ENCODE measurements at places on chromosomes 12 and 14.
A peak's percentile ranks its signal among the peaks of the same experiment; 100 is the strongest.

DNA sequence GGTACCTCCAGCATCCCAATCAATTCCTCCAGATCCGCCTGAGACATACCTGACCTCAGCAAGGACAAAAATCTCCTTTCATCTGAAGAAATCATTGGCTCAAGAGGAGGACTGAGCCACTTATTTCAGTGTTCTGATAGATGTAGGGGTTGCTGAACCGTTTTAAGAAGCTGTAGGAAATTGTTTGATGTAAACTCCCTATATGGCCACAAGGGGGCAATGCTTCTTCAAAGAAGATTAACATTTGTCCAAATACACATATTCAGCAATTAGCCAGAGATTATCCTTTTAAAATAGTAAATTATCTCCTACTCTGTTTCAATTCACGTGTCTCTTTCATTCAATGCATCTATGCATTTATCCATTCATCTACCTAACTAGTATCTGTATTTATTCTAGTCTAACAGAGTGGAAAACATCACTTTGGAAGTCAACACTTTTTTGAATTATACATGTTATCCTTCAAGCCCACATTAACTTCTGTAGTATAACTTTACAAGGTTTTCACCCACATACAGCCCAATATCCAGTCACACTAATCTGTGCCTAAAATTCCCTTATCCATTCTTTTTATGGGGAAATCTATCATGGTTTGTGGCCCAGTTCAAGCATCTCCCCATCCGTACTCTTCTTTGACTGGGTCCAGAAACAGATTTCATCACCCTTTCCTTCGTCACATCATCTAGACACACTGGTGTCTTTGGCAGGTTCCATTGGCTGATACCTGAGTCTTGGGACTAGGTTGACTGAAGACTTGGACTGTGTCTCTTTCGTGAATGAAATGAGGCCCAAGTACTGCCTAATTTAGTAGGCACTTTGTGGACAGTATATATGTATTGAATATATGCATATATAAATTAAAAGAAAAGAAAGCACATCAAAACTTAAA, 411.0 kb upstream of the OR4E1 start:
- DNase-seq: no peak

DNA sequence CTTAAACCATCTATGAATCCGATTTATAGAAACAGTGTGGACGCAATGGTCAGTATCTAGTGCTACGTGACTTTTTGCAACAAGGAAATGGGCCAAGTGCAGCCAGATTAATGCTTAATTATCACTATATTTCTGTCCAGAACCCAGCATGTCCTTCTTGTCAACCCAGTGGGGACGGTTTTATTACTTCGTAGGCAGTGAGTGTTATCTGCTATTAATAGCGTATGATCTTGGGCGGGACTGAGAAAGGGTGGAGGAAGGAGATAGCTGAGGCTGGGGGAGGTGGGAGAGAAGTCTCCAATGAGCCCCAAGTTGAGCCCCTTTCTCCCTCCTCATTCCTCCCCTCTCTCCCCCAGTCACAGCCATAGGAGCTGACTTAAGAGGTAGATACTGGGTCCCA, 59.7 kb upstream of the FAM222A start:
- DNase-seq: no peak

DNA sequence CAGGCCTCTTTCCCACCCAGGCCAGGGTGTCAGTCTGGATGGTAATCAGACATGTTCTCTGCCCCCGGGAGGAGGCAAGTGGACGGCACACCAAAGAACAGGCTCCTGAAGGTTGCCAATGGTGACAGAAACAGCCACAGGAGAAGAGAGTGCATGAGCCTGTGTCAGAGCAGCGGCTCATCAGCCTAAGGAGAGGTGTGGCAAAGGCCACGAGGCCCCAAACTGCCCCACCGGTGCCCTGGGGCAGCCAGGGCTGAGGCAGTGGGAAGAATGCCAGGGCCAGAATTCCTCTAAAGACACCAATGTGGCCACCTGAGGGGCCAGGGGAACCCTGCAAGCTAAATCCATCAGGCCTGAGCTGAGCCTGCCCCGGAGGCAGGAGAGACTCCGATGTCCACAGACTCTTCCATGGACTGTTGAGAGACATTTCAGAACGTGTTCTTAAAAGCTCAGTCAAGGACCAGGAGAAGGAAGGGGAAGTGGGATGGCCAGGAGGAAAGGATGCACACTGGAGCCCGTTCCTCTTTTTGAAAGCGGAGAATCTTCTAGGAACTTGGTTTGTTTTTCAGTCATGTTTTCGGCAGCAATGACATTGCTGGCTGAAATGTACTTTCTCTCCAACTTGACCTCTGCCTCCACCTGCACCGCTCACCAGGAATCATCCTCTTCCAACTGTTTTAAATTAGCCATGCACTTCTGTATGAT, 176.3 kb upstream of the FKBP4 start:
- DNase-seq: no peak

GRCh38 chr14:91244501-91244901, at the start of gene GPR68:
TSS of gene GPR68 (minus strand) at chr14:91244704. CDS start at chr14:91235050, 9,654 bp downstream.
- DNase-seq: no peak

DNA sequence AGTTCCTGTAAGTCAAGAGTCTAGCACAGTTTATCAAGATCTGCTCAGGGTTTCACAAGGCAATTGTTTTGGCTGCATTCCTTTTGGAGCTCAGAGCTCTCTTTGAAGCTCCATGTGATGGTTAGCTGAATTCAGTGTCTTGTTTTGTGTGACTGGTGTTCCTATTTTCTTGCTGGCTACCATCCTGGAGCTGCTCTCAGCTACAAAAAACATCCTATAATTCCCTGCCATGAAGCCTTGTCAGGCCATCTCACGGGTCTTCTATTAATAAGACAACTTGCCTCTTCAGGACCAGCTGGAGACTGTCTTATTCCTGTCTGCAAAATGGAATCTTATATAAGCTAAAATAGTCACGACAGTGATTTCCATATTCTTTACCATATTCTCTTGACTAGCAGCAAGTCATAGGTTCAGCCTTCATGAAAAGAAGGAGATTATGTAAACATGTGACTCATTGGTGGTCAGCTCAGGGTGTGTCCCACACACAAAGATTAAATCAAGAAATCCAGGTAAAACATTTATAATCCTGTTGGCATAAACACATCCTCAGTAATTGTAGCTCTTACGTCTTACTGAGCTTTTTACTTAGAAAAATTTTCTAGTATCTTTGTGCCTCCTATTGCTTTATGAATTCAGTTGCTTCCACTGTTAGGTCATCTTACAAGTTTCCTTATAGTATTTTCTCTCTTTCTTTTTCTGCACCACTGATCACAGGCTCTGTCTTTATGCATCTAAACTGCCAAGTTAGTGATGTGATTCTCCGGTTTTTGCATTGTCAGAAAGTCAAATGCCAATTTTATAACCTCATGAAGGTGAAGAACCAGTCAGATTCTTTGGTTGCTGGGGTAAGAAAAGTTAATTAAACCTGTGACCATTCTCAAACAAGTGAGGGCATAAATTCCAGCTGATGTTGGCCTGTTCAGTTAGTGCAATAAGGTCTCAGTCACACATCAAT, 378.5 kb upstream of the MGAT4C start:
- DNase-seq: no peak

- DNase-seq: no peak
These were observed 124.8 kb upstream of the MAP1LC3B2 start for GRCh38 chr12:116434155-116435011.

GRCh38 chr12:128743916-128744315, 79.8 kb downstream of the SLC15A4 start:
- DNase-seq: no peak

- peak; percentile 3 for DNase-seq
These were observed at the start of gene LRRK2 for GRCh38 chr12:40224439-40225291. TSS of gene LRRK2 (plus strand) at chr12:40224997. CDS start at chr12:40225132, 135 bp downstream.

GRCh38 chr12:67889931-67890330, 99.3 kb upstream of the IFNG-AS1 start:
- no peak for DNase-seq

DNA sequence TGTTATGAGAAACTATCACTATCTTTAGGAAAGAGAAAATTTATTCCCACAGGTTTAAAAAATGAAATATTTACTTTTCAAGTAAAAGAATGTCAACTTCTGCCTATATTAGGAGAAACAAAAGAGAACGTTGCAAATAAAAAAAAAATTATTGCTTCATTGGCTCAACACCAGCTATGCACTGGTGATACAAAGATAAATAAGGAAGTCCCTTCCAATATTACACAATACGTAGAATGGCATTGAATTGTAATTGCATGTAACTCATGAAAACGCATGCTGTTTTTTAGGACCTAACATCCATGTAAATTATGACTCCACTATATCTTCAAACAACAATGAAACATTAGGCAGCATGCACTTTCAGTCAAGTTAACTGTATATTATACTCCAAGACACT, 56.4 kb upstream of the RERGL start:
- no peak for DNase-seq

- no peak for DNase-seq
These were observed 1.5 kb upstream of the GPR162 start for GRCh38 chr12:6820166-6820565.

DNA sequence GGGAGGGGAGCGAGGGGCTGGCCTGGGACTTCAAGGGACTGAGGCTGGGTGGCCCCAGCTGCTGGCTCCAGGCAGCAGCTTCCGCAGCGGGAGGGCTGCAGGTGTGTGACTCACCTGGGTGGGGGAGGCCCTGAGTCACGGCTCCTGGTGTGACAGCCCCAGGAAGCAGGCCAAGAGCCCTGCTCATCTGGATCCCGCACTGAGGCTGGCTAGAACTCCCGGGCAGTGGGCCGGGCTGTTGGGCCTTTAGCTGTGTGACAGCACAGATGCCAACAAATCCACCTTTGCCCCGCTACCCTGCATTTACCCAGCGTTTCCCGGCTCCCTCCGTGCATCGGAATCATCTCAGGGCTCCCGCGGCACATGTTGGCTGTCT, 180.0 kb upstream of the PRMT8 start:
- no peak for DNase-seq

GRCh38 chr12:32754111-32754510, 1.6 kb downstream of the YARS2 start:
- no peak for DNase-seq

DNA sequence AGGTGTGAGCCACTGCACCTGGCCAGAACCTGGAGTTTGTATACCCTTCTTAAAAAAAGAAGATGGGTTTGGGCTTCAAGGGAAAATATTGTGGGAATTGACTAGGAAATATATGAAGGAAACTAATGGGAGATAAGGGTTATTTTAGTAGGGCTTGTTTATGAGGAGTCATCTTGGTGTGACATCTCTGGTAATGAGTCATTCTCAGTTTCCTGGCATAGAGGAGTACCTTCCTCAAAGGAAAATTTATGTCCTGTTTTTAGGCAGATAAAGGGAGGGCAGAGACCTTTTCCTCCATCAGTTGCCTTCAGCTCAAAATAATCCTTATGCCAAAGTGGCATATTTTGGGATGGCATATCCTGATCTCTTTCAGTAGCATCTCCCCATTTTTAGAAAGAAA, 30.6 kb upstream of the NFKBIA start:
- DNase-seq: no peak

- no peak for DNase-seq
These were observed 899 bp upstream of the COL2A1 start for GRCh38 chr12:48005001-48005749.

- DNase-seq: no peak
These were observed 26.5 kb downstream of the PLEKHG3 start for GRCh38 chr14:64730681-64731080.

DNA sequence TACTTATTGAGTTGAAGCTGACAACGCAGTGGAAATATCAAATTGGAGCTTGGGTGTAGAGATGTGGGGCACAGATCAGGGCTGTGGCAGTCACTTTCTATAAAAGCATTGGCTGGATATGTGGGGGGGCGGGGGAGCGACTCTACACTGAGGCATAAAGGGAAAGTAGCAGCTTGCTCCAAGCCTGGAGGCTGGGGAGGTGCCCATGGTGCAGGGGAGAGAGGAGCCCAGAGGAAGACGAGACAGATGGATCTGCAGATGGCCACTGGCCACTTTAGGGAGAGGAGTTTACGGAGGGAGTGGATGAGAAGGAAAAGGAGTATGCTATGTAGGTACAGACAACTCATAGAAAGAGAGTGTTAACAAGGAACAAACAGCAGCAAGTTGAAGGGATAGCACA, 13.5 kb upstream of the NGB start:
- DNase-seq: no peak

DNA sequence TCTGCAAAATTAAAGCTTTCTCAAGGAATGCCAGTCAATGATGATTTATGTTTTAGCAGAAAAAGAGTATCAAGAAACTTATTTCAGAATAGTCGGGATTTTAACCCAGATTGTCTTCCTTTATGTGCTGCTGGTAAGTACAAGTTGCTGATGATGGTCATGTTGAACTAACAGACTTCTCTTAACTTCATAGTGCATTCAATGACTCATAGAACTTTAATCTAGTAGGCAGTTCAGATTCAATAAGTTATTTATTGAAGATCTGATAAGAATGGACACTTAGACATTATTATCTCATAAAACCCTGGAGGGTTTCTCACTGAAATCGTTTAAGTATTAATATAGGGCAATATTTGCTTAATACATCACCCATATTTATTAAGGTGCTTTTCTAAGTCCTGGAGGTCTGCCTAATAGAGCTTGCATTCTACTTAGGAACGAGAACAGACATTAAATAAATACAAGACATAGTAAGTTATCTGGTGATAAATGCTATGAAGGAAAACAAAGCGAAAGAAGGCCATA, 33.8 kb downstream of the TOGARAM1 start:
- no peak for DNase-seq

DNA sequence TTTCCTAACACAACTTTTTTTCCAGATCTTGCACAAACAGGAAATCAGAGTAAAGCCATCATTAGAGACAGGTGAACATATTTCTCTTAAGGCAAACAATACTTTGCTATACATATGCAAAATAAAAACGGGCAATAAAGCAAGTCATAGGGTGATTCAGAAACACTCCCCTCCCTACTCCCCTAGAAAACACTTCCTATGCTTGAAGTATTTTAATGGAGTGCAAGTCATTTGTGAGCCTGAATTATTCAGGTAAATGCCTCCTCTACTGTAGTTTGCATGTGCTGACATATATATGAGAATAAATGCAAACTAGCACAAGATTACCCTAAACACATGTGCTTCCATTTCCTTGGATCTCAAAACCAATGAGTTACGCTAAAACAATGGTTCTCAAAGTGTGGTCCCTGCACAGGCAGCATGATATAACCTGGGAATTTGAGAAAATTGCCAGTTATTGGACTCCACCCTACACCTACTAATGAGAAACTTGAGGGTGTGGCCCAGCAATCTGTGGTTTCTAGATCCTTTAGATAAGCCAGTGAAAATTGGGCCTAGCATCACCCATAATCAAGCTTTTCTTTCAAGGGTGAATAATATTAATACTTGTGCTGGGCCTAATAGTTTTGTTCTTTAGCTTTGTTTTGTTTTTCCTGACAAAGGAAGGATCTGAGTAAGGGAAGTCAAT, 159.7 kb upstream of the BMP4 start:
- no peak for DNase-seq

DNA sequence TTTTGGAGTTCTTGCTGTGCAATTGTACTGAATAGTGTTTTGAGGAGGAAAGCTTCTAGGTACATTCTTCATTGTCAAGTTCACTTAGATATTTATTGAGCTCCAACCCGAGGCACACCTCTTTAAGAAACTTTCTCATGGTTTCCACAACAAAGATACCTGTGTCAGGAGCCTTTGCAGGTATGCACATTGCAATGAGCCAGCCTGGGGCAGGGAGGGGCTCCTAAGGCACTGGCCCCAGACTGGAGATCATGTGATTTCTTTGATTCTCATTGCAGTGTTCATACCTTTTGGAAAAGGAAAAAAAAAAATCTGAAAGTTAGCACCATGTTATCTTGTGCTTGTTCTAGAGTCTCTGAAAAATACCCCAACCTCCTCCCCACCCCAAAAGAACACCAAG, 80.3 kb downstream of the PRMT8 start:
- no peak for DNase-seq

GRCh38 chr14:31492759-31493498, 5.1 kb upstream of the GPR33 start:
- no peak for DNase-seq

- DNase-seq: no peak
These were observed 225.3 kb upstream of the ATP2B1 start for GRCh38 chr12:89933911-89934310.
